ENCODE measurements at places on chromosomes 2 and 18.

DNA sequence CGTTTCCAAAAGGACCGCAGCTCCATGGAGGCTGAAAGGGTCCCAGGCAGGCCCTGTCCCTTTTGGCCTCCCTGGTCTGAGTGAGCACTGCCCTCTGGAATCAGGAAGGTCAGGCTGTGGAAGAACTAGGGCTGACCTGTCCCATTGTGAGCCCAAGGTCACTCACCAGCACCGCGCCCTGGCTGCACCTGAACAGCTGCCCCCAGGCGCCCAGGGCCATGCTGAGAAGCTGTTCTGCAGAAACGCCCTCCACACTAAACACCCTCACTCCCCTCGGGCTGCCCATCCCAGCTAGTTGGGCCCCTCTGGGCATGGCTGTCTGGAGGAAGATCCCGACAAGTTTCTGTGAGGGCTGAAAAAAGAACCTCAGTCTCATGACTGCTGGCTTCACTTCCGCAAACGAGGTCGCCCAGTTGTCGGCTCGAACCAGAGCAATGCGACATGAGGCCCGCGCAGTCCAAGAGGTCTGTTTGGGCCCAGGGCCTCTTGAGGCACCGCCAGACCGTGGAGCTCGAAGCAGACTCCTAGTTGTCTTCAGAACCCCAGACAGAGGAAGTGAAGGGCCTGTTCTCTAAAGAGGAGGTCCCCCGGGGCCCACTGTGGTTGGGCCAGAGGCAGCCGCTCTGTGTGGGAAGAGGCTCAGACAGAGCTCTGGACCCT lies 64.4 kb downstream of the INPP5D start:
- no peak for DNase-seq

DNA sequence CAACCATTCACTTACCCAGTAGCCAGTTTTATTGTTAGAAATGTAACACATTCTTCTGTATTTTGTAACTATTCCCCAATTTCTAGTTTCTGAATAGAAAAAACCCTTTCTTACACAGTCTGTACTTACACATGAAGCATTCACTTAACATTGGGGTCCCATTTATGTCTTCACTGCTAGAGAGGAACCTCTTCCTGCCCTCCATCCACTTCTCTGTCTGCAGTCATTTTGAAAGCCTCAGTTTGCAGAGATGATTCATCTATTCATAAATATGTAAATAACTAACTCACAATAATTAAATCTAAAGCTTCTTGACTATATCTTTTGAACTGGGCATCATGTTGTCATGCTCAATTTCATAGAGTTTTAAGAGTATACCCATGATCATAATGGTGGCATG lies 55.9 kb downstream of the ZRANB3 start:
- no peak for DNase-seq

DNA sequence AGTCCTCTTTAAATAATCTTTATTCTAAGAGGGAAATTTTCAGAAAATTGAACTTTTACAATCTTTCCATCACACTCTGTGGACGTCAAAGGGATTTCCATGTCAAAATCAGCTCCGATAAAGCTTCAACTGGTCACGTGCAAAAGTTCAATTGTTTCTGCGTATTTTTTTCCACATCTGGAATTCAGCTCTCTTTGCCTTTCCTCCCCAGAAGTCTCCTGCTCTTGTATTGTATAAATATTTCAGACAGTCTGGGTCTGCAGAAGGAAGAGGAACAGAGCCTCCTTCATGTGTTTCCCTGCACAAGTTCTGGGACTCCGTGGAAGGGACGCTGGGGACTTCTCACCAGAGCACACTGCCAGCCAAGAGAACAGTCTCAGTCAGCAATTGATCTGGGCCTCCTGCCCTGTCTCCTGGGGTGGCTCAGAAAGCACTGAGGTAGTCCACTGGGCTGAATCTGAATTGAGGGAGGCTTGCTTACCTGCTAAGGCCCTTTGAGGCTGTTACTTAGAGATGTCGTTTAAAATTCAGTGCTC lies 251.5 kb downstream of the TFCP2L1 start:
- no peak for DNase-seq

DNA sequence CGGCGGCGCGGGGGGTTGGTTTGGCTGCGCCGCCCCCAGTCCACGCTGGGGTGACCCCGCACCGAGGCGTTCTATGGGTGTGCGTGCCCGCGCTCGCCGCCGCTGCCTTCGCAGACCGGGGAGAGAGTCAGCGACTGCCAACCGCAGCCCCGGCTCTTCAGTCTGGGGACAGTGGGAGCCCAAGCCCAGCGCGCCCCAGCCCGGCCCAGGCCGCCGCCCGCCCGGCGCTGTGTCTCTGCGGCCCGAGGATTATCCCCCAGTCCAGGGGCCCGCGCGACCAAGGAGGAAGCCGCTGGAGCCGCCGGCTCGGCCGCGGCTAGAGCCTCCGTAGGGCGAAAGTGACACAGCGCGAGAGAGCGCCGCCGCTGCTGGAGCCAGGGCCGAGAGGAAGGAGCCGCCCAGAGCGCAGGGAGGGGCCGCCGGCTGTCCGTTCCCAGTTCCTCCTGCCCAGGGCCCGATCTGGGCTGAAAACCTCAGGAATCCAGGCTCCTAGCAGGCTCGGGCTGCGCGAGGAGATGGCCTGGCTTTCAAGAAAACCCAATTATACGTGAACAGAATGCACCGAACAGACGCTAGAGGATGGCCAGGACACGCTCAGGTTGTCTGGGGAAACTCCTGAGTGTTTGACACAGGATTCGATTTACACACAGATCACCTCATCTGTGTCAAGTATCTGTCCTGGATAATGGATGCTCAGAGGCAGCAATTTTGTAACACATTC lies 2.4 kb downstream of the CTIF start:
- DNase-seq = no peak

DNA sequence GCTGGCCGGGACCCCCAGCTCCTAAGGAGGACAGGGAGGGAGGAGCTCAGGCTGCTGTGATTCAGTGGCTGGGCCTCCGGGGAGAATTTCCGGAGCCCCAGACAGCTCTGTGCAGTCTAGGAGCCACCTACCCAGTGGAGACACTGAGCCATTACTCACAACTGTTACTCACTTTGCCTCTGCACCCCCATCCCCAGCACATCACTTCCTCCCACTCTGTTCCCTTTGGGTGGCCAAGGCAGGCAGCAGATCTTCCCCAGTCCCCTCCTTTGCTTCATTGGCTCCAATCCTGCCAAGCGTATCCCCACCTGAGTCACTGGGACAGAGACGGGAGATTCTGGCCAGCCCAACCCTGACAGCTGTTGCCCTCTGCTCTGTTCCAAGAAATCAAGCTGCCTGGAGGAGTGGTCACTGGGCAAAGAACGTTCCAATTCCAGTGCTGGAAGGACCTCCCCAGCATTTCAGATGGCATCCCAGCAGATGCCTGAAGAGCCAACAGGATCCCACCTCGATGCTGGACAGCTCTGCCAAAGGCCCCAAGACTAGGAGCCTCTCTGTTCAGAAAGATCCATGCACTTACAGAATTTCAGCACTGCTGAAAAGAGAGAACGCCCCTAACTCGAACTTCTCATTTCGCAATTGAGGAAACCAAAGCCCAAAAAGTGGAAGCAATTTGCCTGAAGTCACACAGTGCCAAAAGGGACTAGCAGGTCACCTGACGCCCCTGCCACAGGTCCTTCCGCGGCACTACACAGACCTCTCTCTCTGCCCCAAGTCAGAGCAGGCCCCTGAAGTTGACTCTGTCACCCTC lies 68.3 kb downstream of the TNS1 start:
- DNase-seq = no peak

Data from NT2/D1 (cell line).